ENCODE measurements at places on chromosomes 16 and 17.

GRCh38 chr17:3543453-3543852 lies 14.2 kb downstream of the TRPV3 start:
- no peak for DNase-seq

- no peak for DNase-seq
These were observed 49.8 kb downstream of the ERCC4 start for GRCh38 chr16:13969711-13970110.

DNA sequence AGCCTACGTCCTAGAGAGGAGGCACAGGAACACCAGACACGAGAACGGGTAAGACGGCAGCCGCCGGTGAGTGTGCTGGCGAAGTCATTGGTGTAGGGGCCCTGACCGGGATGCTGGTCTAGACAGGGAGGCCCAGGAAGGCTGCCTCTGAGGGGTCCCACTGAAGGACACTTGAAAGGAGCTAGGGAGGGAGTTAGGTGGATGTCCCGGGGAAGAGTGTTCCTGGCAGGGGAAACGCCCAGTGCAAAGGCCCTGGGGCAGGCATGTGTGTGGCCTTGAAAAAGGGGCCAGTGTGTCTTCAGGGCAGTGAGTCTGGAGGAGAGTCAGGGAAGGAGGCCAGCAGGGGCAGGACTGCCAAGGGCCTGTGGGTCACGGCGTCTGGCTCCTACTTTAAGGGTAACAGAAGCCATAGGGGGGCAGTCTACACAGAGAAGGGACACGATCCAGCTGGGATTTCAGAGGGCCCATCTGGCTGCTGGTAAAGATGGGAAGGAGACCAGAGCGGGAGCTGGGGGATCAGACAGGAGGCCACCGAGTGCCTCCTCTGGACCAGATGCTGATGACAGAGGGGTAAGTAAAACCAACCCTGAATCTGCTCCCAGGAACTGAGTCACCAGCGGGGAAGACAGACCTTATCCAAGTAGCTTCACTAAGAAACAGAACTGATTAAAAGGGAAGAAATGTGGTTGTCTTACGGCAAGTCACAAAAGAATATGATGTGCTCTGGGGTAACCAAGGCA lies 115.9 kb downstream of the LITAF start:
- DNase-seq: no peak

GRCh38 chr16:72666267-72666666 lies 381.7 kb downstream of the ZFHX3 start:
- DNase-seq: no peak

- no peak for DNase-seq
These were observed 79.1 kb upstream of the C16orf82 start for GRCh38 chr16:26987597-26988010.

- no peak for DNase-seq
These were observed 56.3 kb downstream of the SOX9 start for GRCh38 chr17:72176951-72177660.

- no peak for DNase-seq
These were observed 1.6 kb upstream of the KIAA0513 start for GRCh38 chr16:85025781-85026653.

DNA sequence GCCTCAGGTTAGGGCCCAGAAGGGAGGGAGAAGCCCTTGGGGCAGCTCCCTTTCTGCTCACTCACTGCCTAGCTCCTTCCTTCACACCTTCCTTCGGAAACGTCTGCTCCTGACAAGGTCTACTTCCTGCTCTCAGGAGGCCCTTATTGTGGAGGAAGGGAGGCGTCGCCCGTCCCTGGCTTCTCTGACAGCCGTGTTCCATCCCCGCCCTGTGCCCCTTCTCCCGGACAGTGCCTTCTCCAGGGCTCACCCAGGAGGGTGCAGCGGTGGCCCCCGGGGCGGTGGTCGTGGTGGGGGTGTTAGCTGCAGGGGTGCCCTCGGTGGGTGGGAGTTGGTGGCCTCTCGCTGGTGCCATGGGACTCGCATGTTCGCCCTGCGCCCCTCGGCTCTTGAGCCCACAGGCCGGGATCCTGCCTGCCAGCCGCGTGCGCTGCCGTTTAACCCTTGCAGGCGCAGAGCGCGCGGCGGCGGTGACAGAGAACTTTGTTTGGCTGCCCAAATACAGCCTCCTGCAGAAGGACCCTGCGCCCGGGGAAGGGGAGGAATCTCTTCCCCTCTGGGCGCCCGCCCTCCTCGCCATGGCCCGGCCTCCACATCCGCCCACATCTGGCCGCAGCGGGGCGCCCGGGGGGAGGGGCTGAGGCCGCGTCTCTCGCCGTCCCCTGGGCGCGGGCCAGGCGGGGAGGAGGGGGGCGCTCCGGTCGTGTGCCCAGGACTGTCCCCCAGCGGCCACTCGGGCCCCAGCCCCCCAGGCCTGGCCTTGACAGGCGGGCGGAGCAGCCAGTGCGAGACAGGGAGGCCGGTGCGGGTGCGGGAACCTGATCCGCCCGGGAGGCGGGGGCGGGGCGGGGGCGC lies 231.9 kb downstream of the SEC14L1 start:
- peak; percentile 72 for DNase-seq

DNA sequence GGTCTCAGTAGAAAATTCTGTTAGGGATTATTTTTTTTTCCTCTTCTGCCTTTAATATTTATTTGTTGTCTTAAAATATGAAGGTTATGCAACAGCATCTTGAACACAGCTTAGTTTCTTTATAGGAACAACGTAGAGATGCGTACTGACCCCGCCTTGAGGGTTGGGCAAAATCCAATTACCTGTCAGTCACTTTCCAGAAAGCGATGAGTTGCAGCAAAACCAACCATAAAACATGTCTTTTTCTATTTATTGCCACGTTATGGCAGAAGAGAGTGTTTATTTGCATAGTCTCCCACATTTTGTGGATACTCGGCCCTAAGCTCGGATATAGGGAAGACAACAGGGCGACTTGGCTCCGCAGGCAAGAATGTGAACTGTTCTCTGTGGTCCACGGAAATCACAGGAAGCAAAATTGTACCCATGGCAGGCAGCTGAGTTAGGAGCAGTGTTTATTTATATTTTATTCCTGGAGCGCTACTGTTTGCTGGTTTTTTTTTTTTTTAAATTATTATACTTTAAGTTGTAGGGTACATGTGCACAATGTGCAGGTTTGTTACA lies 44.3 kb upstream of the CACNG5 start:
- no peak for DNase-seq

- no peak for DNase-seq
These were observed 411.7 kb upstream of the ZFHX3 start for GRCh38 chr16:73459586-73459985.

DNA sequence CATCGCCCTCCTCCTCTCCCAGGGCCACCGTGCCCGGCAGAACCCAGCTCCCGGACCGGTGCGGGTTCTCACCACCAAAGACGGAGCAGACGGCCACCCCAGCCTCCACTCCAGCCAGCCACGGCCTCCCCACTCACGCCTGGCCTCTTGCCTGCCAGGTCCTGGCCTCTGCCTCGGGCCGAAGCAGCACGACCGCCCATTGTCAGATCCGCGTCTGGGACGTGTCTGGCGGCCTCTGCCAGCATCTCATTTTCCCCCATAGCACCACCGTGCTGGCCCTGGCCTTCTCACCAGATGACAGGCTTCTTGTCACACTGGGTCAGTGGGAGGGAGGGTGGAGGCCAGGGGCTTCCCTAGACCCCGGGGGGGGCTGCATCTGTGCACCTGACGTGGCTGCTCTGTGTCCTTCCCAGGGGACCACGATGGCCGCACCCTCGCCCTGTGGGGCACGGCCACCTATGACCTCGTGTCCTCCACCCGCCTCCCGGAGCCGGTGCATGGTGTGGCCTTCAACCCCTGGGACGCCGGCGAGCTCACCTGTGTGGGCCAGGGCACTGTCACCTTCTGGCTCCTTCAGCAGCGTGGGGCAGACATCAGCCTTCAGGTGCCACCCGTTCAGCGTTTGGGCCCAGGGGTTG lies 6.6 kb upstream of the RHOT2 start:
- no peak for DNase-seq

DNA sequence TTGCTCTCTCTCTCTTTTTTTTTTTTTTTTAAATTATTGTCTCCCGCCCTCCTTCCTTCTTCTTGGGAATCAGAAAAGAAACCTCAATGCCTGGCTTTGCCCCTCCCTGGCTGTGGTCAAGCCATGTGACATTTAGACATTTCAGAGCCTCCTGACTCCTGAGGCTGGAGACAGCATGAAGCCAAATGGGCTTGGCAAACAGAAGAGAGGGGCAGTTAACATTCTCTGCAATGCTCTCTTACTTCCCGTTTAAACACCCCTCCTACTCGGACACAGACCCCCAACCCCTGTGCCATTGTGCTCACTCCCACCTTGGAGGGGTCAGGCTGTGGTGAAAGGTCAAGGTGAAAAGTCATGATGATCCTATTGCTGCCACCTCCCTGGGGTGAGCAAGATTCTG lies 14.7 kb upstream of the MEOX1 start:
- DNase-seq: no peak

DNA sequence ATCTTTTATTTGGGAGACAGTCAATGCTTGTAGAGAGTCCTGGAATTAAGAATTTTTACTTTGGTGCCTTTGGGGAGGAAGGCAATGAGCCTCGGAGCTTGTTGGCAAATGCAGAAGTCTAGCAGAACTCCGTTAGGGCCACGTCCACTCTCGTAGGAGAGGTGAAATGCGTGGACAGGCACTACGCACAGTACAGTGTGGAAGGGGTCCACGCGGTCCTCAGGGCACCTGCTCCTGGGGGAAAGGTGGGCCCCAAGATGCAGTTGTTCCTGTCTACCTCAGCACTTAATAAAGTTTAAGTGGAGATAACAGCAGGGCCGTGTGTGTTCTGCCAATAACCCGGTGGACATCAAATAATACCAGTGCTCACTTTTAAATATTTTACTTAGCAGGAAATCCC lies 1.8 kb downstream of the RAB11FIP3 start:
- DNase-seq: no peak

DNA sequence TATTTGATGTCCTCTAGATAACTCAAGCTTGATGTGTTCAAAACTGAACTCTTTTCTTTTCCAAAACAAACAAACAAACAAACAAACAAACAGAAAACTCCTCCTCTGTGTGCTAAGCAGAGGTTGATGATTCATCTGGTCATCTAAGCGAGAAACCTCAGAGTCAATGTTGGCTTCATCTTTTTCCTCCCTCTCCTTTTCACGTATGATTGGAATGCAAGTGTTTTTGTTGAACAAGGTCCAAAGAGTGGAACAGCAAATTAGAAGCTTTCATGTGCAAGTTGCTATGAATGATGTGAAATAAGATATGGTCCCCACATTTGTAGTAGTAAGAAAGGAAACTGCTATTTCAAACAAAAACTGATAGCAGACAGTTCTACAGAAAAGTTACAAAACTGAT lies 52.5 kb downstream of the TBX4 start:
- no peak for DNase-seq

DNA sequence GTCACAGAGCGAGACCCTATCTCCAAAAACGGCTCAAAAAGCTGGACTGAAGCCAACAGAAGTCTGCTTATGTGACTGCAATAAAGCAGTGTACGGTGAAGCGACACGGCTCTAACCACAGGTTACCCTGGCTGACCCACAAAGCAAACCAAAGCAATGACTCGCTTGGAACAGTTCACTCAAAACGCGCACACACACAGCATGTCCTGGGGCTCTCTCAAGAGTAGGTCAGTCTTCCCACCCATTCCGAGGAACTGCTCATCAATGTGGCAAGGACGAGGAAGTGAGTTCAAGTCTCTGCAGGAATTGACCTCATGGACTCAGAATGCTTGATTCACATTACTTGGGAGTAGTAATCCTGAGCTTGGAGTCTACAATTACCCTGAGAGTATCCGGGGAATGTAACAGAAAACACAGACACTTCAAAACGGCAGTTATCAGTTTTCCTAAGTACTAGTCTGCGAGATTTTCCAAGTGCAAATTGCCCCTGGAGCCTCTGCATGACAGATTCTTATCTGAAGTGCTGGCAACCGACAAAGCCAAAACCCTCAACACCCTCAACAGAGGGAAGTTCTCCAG lies 25.4 kb downstream of the PELP1 start:
- DNase-seq: no peak

- no peak for DNase-seq
These were observed 33.8 kb downstream of the TRPV2 start for GRCh38 chr17:16449121-16449570.

- DNase-seq: no peak
These were observed 29.5 kb upstream of the CREBBP start for GRCh38 chr16:3909791-3910583.

GRCh38 chr17:15492791-15493692 lies 25.6 kb upstream of the CDRT4 start:
- DNase-seq: no peak

DNA sequence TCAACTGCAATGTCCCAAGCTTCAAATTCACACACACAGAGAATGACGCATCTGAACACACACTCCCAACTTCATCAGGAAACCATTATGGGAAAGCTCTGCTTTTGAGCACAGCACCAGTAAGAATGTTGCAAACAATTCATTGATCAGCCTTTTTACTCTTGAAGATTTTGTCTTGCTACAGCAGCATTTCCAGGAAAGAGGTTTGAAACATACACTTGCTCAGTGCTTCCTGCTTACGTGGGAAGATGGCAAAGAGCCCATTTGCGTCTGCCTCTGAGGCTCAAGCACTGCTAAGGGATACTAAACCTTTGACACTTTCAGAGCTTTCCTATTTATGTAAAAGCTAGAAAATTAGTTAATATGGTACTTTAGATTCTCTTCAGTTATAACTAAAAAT lies 77.2 kb upstream of the MON1B start:
- no peak for DNase-seq

GRCh38 chr17:51764387-51764971 lies 394.0 kb downstream of the CA10 start:
- peak; percentile 8 for DNase-seq

GRCh38 chr17:40949418-40949817 lies 12.0 kb upstream of the KRT23 start:
- no peak for DNase-seq

DNA sequence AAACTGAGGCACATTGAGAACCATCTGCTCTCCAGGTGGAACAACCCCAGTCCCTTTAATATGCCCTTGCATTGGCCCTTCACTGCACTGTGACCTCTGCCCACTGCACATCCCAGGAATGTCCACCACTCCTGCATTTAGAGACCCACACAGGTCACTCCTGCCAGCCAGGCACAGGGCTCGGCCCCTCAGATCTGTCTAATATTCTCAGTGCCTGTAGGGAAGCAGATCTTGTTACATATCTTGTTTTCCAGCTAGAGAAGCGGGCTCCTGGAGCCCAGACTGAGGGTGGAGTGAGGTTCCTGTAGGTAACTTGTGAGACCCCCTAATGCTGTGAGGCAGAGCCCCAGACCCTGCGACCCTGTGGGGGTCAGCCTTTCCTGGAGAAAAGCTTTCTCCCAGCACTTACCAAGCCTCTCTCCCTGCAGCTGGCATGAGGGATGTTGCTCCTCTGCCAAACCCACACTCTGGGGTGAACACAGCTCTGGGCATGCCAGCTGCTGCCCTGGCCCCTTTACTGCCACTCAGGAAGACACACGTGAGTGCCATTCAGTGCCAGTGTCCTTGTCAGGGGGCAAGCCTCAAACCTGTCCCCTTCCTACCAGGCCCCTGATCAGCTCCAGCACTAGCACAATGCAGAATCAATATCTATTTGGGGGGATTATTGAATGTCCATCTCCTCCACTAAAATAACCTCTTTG lies 40.3 kb upstream of the CRHR1 start:
- no peak for DNase-seq

Data from NCI-H2171 (cell line).